Bronchial smooth muscle cell (primary cell): ENCODE measurements at places on chromosomes 7 and 10. TPM values are rescaled to one million over a fixed set of nuclear protein-coding genes. Genes with fewer than 3 reads are reported as not detected.

Gene WDFY4
- total RNA-seq = not detected in 2 replicates

Gene SORCS3
- not detected in 2 replicates for total RNA-seq

Gene FXYD4
- not detected in 2 replicates for total RNA-seq

Gene GPR15LG
- total RNA-seq = not detected in 2 replicates

Gene NOS3
- total RNA-seq = 0.17 and 0.32 TPM in 2 replicates
